Posterior cingulate gyrus (tissue), 11 donors: ENCODE measurements at places on chromosomes 7 and 10.

DNA sequence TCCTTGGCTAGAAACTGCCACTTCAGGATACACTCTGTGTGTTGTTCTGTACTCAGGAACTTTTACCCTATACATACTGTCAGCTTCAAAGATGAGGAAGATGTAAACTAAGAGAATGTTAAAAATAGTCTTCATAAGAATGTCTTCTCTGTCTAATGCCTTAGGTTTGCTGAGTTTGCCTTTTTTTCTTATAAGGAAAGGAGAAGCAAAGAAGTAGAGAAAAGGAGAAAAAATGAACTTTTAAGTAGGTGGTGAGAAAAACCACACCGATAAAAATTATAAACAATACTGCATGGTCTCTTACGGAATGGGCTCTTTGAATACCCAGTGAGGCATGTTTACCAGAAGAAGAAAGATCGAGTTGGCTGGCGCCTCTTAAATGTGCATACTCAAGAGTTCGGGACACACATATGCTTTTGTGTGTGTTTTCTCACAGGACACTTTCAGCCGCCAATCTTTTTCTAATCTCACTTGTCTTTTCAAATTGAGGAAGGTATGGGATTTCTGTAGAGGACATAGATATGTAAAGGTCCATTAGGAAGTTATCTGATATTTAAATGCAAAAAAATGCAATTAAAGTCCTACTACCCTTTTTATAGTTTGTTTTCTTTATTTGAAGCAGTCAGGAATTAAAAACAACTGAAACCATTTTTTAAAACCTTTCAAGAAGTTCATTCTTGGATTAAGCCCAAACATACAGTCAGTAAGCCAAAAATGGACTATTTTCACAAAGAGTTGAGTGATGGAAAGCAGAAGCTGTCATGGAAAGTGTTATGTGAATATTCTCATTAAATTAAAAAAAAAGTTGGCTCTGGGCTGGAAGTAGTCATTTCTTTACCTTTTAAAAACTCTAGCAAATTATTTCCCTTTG is 100.6 kb upstream of the MDFIC start:
- DNase-seq, result no peak

- no peak for DNase-seq
These were observed 6.5 kb upstream of the HERPUD2 start for GRCh38 chr7:35701287-35701900.

GRCh38 chr7:116861717-116862116 is 670 bp upstream of the CAPZA2 start:
- DNase-seq, result no peak

- no peak for DNase-seq
These were observed 158.2 kb downstream of the WNT2 start for GRCh38 chr7:117164620-117165019.

DNA sequence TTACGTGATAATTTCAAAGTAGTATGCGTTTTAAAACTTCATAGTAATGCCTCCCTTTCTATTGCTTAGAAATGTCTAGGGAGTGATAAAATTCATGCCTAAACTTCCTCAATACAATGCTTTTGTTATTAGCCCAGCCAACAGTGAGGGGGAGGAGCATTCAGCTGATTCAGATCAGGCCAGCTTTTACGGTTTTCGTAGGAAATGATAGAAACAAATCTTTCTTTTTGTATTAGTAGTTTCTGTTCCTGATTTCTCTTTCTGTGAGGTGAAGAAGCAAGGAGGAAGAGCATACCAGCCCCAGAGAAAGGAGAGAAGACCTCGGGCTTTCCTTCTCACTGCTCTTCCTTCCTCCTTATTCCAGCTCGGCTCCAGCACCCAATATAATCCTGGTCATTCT is 35.2 kb upstream of the ITPRID1 start:
- no peak for DNase-seq

GRCh38 chr7:3488829-3489228 is 187.8 kb downstream of the SDK1 start:
- DNase-seq, result no peak

DNA sequence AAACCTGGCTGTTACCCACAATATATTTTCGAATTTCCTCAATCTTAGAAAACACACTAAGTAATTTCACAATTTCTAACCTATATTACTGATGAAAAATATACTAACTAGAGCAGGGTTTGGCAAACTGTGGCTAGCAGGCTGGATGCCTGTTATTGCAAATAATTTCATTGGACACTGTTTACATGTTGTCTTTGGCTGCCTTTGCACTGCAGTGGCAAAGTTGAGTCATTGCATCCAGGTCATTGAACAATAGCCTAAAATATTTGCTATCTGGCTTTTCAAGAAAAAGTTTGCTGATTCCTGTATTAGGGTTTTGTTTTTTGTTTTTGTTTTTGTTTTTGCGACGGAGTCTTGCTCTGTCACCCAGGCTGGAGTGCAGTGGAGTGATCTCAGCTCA is 47.2 kb downstream of the KIF11 start:
- no peak for DNase-seq

DNA sequence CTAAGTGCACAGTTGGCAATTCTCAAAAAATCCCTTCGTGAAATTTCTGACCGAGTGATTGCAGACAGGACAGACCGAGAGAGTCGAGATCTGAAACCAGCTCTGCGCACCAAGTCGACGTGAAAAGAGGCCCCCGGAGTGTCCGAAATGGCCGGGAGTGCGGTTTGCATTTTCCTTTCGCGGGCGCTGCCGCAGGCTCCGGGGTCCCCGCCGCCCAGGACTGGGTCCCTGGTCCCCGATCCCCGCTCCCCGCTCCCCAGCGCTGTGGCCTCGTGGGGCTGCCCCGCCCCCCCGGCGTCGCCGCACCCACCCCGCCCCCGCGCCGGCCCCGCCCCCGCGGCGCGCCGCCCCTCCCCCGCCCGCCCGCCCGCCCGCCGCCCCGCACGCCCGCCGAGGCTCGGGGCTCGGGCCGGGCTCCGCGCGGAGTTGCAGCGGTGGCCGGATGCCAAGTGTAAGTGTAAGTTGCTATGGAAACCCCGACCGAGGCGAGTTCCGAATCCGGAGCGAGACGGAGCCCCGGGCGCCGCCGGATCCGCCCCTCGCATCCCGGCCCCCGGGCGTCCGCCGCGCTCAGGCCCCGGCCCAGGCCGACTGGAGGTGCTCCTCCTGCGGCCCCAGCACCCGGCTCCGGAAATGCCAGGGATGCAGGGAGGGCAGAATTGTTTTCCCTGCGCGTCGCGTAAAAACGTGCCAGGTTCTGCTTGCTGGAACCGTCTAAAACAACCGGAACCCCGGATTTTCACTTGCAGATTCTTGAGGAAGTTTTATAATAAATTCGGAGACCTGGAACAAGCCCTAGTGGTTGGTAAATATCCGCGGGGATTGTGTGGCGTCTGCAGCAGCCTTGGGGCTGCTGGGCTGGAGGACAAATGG is 4.6 kb downstream of the BMI1 start:
- peak; percentile 92 for DNase-seq
